Keratinocyte (primary cell): ENCODE measurements at places on chromosomes 2 and 18.
A peak's percentile ranks its signal among the peaks of the same experiment; 100 is the strongest.

DNA sequence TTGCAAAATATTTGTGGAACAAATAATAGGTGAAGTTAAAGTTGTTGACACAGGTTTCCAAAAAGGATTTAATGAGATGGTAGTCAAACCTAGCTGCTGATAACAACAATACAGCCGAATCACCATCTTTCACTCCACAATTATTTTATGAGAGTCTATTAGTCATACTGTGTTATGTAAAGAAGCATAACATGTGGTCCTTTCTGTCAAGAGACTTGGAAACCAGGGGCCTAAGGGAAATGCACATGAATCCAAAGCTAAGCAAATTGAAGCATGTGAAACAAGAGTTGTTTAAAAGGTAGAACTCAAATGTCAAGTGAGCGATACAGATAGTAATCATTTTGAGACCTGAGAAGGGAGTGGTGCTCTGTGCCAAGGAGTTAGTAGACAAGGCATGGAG, 16.0 kb downstream of the CD28 start:
- DNase-seq, result no peak

- no peak for DNase-seq
Measured at GRCh38 chr18:59270689-59271257, 2.5 kb downstream of the RAX start.

DNA sequence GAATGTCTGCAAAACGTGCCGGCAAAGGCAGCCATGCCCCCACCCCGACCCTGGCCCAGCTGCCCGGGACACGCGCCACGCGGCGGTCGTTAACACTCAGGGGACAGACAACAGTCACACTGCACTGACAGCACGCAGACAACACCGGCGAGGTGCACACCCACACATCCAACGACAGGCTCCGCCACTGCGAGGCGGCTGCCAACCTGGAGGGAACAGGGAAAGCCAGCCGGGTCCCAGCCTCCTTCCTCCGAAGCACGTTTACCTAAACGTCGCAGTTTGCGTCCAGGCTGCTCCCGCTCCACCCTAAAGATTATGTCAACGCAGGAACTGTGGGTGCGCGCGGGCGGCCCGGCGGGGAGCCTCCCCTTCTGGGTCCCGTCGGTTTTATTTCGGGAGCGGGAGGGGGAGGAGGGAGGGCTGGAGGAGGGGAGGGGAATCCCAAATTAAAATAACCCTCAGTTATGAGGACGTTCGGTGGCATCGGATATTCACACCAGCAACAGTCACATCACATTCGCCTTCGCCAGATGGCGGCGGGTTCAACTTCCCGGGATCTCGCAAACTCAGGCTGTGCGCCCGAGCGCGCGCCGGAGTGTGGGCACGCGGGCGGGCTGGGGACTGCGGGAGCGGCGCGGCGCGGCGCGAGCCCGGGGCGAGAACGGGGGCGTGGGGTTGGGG, 644 bp downstream of the PTGR3 start:
- DNase-seq, result no peak

DNA sequence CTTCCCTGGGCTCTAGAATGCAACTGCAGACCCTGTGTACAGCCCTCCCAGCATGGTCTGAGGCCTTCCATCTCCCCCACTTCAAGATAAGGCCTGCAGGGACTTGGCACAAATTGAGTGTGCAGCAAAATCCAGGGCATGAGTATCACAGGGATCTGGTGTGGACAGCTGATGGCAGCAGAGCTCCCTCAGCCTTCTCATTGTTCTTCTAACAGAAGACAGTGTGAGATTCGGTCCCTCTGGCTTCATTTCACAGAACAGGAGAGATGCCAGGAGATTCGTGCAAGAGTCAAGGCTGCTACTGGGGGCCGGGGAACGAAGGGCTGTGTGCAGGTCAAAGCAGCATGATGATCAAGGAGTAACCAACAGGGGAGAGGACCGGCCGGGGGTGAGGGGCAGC, 85.8 kb downstream of the UXS1 start:
- no peak for DNase-seq

DNA sequence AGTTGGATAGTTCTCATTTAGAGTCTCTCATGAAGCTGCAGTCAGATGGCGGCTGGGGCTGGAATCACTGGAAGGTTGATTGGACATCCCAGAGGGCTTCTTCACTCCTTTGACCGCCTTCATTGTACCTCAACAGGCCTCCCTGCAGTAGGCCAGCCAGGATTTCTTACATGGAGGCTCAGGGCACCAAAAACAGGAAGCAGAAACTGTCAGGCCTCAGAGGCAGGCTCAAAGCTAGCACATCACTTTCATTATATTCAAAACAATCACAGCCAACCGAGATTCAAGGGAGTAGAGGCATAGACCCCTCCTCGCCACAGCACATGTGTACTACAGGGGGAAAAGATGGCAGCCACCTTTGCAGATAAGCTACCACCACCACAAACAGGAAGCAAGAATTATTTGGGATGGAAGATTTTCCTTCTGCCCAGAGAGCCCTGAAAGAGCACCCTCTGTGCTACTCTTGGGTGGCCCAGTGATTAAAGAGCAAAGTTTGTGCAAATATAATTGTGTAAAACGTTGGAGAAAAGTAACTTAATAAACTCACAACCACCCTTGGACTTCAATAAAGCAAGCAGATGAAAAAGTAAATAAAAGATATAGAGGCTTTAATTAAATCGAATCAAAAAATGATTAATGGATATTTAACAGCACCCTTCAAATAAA, 155.3 kb downstream of the GFPT1 start:
- DNase-seq, result no peak

GRCh38 chr2:76157531-76157930, 446.8 kb upstream of the GCFC2 start:
- DNase-seq, result no peak

DNA sequence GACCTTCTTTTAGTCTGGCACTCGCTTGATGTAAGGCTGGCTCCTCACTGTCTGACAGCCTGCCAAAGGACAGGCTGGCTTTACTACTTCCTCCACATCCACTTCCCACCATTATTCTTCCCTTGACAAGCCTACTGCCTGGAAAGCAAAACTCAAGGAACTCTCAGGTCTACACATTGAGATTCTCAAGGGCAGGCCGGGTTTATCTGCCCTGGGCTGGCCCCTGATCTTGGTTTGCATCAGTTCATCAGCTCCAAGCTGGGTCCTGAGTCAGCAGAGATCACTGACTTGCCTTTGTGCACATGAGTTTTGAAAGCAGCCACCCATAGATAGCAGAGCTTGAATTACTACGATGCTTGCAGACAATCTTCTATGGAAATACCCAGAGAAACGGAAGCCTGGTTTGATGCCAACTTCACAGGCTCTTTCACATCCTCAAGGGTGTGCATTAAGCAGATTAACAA, 53.9 kb downstream of the KCTD18 start:
- DNase-seq, result no peak

- DNase-seq, result no peak
Measured at GRCh38 chr18:77052983-77053309, 79.6 kb downstream of the MBP start.

DNA sequence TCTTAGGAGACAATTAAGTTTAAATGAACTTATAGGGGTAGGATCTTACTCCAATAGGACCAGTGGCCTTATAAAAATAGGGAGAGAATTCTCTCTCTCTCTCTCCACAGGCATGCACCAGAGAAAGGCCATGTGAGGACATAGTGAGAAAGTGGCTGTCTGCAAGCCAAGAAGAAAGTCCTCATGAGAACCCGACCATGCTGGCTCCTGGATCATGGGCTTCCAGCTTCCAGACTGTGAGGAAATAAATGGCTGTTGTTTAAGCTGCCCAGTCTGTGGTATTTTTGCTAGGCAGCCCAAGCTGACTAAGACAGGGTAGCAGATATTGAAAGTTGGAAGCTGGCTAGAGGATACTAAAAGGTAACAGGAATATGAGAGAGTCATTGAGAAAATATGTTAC, 454.0 kb downstream of the NBAS start:
- no peak for DNase-seq

- peak; percentile 2 for DNase-seq
Measured at GRCh38 chr18:62637807-62638687, 77.3 kb upstream of the PHLPP1 start.

DNA sequence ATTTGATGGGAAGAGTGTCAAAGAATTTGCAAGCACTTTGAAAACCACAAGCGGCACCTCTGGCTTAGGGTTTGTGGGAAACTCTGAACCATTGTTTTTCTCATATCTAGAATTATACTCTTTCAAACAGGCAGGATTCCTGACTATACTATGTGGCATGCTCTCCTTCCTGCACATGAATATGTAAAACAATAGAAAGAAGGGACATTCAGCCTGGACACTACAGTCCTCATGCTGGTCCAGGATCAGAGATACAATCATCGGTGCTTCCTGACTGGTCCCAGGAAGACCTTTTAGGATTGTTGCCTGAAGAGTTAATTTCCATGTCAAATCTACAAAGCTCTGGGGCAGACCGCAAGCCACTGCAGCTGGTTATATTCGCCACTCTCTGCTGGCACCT, 55.7 kb upstream of the RASGRP3 start:
- no peak for DNase-seq

DNA sequence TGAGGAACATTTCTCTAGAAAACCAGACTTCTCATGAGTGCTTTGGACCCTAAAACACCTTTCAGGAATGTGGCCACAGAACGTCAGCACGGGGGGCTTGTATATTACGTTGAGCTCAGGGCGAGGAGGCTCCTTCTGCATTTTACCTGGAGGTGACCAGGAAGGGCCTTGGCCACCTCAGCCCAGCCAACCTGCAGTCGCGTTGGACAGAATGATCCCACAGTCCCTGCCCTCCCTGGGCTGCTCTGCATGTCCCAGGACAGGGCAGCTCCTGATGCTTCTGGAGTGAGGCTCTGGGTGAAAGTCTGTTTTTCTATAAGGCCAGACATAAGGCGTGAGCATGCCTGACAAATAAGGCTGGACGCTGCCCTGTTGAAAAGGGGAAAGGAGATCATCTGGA, 121.9 kb downstream of the NDUFA10 start:
- no peak for DNase-seq

- DNase-seq, result no peak
Measured at GRCh38 chr2:64295326-64296139, 151.3 kb upstream of the PELI1 start.

GRCh38 chr2:64296140-64296480, 151.9 kb upstream of the PELI1 start:
- DNase-seq, result no peak

DNA sequence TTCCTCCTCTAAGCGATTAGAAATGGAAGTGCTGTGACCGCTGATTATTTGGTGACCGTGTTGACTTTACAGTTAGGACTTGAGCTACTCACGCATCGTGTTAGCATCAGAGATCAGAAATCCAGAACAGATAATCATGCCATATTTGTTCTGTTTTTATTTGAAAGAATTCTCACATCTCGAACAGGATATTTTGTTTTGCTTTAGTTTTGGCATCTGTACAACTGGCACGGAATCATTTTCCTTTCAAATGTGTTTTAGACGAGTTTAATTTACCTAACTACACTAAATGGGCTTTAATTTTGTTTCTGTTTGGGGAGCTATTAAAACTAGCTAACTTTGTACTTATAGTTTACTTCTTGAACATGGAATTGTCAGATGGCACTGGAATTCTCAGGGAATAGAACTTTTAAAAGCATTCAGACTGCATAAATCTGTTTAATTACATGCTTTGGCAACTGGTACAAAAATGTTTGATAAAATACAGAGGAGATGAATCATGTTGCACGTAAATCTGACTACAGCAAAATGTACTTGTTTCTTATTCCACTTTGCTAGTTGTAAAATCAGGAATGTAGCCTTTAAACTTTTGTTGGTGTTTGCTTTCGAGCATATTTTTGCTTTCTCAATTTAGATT, 1.4 kb downstream of the ITPRID2 start:
- no peak for DNase-seq

- DNase-seq, result no peak
Measured at GRCh38 chr2:68317971-68318913, 1.5 kb downstream of the CNRIP1 start.

GRCh38 chr2:237909075-237909695, 49.8 kb downstream of the RAMP1 start:
- no peak for DNase-seq

DNA sequence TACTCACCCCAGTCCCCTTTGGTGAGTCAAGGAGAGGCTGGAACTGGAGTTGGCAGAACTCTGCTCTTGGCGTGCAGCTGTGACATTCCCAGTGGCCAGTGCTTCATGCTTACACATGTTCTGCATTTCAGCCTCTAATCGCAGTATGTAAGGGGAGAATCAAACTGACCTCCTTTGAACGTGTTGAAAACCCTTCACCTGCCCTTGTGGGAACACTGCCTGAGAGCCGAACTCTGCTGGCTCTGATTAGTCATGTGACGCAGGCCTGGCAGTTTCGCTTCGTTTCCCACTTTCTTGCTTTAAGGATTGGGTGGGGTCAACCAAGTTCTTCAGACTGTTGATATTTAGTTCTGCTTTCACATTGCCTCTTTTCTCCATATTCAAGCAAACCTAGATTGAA, 173.8 kb upstream of the BCL2L11 start:
- no peak for DNase-seq

- no peak for DNase-seq
Measured at GRCh38 chr2:204507636-204508035, 37.6 kb upstream of the PARD3B start.

GRCh38 chr2:69766014-69766413, 24.1 kb downstream of the ANXA4 start:
- no peak for DNase-seq

GRCh38 chr2:206562375-206562774, 79.9 kb upstream of the FAM237A start:
- no peak for DNase-seq

DNA sequence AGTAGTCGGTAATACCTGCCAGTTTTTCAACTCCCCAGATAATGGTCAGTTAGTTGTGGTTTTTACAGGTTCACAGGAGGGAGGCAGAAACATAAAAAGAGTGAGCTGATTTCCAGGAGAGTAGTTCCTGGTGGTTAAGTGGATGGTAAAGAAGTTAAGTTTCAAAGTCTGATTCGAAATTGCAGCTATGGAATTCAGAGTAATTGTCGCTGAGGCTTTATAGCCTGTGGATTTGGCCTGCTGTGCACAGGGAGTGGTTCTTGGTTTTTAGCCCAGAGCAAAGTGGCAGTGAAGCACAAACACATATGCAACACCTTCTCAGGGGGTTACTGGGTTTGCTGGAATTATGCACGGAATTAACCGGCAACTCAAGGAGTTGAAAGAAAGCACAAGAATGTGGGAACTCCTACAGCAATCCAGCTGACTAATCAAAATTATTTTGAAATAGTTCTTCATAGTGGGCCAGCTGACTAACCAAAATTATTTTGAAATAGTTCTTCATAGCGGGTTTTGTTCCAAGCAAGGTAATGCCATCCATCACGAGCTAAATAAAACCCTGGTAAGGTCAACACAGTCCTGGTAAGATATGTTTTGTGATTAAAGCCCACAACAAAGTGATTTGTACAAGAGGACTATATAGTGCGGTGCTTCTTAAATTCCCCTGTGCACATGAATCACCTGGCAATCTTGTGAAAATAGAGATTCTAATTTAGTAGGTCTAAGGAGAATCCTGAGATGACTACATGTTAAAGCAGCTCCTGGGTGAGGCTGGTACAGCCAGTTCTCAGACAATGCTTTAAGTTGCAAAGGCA, 94.4 kb downstream of the SGPP2 start:
- peak; percentile 15 for DNase-seq

DNA sequence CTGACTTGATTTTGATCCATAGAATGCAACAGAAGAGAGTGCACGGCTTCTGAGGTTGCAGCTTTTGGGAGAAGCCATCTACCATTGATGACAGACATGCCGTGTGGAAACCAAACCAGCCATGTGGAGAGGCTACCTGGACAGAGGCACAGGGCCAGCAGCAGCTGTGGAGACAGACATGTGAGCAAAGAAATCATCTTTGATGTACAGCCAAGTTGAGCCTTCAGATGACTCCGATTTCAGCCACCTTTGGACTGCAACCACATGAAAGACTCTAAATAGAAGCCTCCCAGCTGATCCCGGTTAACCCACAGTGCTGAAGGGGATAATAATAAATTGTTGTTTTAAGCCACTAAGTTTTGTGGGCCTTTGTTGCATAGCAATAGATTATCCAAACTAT, 54.2 kb downstream of the TSN start:
- no peak for DNase-seq
